ENCODE measurements at places on chromosomes 5 and 9.

DNA sequence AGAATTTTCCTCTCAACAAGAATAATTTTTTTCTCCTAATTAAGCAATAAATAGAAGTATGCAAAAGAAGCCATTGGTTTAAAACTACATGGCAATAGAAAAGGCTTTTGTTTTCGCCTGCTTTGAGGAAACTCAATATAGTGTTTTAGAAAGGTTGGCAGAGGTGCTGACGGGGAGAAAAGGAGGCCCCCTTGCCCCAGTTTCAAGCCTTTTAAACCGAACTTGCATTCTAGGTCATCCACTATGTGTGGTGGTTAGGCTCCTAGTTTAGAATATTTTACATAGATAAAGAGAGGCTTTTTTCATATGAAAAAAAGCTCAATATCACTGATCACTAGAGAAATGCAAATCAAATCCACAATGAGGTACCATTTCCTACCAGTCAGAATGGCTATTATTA, 33.5 kb upstream of the CEMIP2 start:
- DNase-seq: no peak

- no peak for DNase-seq
These were observed 1666.1 kb upstream of the WWC1 start for GRCh38 chr5:166625210-166625865.

- DNase-seq: no peak
These were observed 37.6 kb upstream of the MAST4 start for GRCh38 chr5:66558560-66558959.

DNA sequence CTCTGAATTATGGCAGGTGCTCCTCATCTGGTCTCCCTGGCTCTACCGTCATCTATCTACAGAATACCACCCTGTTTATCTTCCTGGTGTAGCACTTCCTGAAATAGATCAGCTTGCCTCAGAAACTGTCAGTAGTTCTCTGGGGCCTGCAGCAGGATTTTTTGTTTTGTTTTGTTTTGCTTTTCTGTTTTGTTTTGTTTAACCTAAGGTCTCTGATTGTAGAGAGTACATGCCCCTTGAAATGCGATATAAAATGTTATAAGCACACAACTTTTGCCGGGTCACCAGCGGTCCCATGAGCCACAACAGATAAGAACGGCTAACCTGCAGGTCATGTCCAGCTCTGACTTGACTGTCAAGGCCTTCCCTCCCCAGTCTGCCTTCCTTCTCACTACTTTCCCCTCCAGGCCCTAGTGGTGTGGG, 26.6 kb upstream of the CREBRF start:
- DNase-seq: no peak

DNA sequence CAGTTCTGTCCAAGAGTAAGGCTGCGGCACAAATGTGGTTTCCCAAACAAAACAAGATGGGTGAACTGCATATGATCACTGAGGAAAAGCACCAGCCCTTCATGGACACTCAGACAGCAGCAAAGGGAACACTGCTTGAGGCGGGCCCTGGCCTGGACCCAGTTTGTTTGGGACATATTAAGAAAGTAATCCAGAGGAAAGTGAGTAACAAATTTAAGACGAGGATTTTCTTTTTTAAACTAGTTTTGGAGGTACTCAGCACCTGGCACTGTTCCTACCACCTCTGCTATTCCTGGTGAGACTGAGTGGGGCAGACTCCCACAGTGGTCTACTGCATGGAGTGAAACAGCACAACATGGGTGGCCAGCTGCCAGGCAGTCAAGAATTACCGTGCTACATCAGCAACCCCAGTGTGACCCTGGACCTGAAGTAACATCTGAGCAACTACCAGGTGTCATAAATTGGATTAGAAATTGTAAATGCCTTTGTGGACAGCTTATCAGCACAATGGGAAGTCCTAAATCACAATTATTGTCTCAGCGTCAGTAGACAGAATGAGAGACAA, 28.5 kb downstream of the P4HA2 start:
- no peak for DNase-seq

- no peak for DNase-seq
These were observed 1.3 kb downstream of the IL31RA start for GRCh38 chr5:55852503-55852902.

DNA sequence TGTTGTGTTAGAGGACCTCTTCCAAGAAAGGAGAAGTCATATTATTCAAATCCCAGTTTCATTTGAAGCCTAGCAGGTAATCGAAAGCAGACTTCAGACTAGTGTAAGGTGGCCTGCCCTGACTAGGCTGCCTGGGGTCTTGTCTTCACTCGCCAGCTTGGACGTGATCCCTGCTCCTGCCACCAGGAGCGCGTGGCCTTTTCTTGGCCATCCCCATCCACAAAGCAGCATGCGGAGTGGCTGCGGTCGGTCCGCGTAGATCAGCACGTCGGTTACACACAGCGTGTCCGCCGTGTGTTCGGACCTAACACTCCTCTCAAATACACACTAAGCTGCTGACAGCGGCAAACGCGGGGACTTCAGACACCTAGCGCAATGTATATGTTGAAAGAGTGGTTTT, 37.3 kb downstream of the CFAP77 start:
- no peak for DNase-seq

DNA sequence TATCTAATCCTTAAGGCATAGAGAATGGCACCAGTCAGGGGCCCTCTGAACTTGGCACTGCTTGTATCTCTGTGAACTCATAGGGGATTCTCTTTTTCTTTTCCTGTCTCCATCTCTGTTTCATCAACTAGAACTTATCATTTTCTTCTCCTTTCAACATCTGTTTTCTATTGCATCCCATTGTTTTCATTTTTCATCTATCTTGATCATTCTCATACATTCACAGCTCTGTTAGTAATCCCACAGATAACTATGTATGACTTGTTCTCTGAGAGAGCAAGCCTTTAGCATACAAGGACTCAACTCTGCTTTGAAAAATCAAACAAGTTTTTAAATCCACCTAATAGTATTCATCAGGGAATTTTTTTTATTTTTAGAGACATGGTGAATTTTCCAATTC, 264.3 kb downstream of the ARRDC3 start:
- DNase-seq: no peak

GRCh38 chr9:133371261-133371711, 4.6 kb downstream of the SURF4 start:
- DNase-seq: no peak

DNA sequence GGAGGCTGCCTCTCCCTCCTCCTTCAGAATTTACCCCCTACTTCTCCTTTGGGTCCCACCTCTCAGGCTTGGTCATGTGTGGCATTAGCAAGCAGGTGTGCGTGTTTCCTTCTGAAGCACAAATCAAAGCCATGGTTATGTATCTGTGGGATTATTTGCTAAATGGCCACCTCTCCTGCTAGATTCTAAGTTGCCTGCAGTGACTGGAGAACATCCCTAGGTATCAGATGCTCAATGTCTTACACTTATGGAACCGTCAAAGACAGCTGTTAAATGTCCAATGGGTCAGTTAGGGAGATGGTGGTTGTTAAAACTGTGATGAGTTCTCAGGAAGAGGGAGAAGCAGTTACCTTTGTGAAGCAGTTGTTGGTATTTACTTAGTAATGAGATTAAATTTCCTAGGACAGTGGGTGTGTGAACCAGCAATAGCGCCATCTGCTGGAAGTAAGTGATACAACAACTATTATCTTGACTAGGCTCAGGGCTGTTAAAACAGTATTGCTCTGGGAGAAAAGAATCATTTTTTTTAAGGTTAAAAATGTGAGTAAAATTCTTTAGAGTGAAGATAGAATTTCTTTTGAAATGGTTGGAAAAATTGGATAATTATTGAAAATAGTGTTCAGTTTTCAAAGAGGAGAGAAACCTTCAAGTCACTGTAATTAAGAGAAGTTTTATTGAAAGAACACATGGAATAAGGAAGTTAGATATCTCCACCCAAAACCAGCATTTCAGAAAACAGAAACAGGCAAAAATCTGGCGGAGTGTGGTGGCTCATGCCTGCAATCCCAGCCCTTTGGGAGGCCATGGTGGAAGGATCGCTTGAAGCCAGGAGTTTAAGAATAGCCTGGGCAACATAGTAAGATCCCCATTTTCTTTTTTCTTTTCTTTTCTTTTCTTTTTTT, 71.3 kb downstream of the TMC1 start:
- peak; percentile 20 for DNase-seq

GRCh38 chr5:126359884-126360283, 63.3 kb upstream of the GRAMD2B start:
- no peak for DNase-seq

- DNase-seq: no peak
These were observed 104.0 kb upstream of the LMX1B start for GRCh38 chr9:126509718-126510117.

DNA sequence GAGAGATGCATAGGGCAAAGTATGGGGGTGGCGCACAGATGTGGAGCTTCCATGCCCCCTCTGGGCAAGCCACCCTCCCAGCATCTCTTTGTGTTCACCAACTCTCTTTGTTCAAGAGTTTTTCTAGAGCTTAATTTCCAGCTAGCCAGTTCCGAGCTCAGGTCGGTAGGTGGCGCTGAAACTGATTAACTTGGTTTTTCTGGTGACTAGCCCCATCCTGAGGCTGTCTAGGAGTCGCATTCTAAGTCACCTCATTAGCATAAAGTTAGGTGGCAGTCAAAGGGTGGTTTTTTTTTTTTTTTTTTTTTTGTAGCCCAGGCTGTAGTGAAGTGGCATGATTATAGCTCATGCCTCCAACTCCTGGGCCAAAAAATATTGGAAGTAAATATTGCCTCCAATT, 476.4 kb downstream of the KDM4C start:
- no peak for DNase-seq

DNA sequence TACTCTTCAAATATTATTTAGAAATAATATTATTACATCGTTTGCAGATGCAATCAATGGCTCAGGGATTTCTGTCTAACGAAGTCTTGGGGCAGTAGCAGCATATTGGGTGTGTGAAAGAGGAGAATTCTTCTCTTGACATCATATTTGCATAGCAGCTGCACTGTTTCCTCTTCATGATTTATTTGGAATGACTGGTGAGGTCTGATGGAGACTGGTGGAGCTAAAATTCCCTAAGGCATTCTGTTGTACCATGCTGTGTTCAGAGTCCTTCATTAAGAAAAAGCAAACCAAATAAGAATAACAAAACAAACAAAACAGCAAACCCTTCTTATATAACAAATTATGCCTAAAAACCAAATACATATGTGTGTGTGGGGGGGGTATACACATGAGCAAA, 177.6 kb downstream of the DIRAS2 start:
- DNase-seq: peak; percentile 21

DNA sequence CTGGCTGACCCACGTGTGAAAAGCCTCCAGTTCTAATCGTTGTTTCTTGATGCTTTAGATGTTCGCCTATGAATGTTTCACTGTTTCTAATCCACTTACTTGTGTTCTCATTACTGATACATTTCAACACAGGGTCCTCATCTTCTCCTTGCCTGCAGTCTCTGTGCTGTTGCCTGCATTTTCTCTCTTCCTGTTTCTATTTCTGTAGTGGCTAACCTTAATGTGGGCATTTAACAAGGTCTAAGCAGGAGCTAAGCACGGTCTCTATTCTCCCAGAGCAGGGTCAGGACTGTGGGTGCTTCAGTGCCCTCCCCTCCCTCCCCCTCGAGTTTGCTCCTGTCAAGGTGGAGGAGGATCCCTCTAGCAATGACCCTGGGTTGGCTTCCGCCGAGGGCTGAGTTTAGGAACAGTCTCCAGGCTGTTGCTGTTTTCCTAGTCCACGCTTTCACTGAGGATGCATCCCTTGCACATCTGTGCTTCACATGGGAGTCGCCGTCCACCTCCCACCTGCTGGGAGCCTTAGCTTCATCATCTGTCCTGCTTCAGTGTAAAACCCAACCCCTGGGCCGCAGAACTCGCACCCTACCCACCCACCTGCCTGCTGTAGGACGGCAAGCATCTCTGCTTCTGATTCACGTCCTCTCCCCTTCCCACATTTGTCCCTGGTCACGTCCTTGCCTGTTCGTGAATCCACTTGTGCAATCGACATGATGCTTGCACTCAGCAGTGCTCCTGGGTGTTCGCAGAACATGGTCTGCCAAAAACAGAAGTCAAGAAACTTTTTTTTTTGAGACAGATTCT, 2.4 kb upstream of the EXOC3 start:
- no peak for DNase-seq

- no peak for DNase-seq
These were observed 23.5 kb downstream of the PTTG1 start for GRCh38 chr5:160445132-160445531.

GRCh38 chr9:7879551-7880245, 80.1 kb upstream of the DMAC1 start:
- DNase-seq: peak; percentile 32

GRCh38 chr5:141100243-141100805, at the start of gene PCDHB3:
TSS of gene PCDHB3 (plus strand) at chr5:141100473. CDS start at chr5:141100650, 177 bp downstream.
- DNase-seq: no peak

DNA sequence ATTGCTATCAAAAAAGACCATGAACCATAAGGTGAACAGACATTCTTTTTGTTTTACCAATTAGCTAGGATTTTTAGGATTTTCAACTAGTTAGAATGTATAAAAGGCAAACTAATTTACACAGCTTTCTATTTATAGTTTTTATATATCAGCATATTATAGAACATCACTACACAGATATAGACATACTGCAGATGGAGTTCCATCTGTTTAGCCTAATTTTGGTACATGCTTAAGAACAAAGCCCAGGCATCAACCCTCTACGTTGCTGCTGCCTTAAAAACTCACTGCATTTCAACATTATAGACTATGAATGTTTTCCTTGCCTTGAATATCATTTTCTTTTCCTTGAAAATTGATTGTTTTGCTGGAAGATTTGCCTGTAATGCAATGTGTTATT, 2227.5 kb upstream of the C9orf72 start:
- DNase-seq: no peak

- no peak for DNase-seq
These were observed 8.4 kb downstream of the PLPP7 start for GRCh38 chr9:131297903-131298302.

DNA sequence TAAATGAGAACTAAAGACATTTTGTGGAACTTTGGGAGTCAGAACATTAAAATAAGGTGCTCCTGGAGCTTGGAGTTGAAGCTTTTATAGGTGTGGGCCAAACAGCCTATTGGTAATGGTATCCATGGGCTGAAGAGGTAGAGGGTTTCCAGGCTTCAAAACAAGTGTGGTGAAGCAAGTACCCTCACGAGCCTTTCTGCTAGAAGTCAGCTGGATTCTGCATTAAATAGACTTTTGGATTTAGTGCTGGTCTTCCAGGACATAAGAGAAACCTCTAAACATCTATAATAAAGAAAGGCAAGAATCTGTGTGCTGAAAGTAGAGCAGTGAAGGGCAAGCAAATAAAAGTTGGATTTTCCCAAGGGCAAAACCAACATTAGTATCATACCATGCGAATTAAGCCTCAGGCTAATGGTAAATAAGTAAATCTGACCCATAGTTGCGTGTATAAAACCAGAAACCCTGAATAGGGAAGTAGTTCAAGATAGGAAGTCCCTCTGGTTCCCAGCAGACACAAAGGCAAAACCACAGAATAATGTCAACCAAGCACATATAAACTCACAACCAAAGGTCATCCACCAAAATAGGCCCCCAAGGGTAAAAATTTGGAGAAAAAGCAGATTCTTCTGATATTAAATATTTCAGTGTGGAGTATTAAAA, 306.3 kb downstream of the TLE4 start:
- DNase-seq: no peak

- no peak for DNase-seq
These were observed 17.3 kb upstream of the FAM240B start for GRCh38 chr9:38737246-38737645.
